Stimulated activated CD4-positive, alpha-beta T cell treated with anti-CD3 and anti-CD28 coated beads, Interleukin-2, amount 100 ng/mL, for 4 hours (primary cell): ENCODE measurements at places on chromosomes 5 and 9.

DNA sequence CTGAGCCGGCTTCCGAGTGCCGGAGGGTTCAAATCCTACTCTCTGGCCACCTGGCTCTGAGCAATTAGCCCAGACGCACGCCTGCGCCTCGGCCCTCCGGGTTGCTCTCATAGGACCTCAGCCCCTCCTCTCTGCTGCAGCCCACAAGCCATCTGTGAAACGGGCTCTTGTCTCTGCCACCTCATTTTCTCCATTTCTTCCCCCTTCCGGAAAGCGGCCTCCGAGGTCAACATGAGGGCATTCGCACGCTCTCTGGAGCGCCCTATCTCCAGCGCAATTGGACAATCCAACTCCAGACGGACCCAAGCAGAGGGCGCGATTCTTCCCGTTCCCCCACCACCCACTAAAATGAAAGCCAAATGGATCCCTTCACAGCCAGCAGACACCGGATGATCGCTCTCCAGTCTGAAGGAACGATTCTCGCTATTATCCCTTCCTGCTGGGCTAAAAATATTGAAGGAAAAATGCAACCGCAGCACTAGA lies 41.5 kb downstream of the VAV2 start:
- DNase-seq: no peak

GRCh38 chr5:133527311-133527710 lies 85.0 kb downstream of the FSTL4 start:
- no peak for DNase-seq

- DNase-seq: peak; percentile 34
These were observed 2.5 kb upstream of the TCF7 start for GRCh38 chr5:134111741-134112647.

- DNase-seq: no peak
These were observed 186.8 kb downstream of the PALM2AKAP2 start for GRCh38 chr9:109966643-109967368.

- peak; percentile 61 for DNase-seq
These were observed 7.7 kb downstream of the IL17B start for GRCh38 chr5:149371296-149371962.

DNA sequence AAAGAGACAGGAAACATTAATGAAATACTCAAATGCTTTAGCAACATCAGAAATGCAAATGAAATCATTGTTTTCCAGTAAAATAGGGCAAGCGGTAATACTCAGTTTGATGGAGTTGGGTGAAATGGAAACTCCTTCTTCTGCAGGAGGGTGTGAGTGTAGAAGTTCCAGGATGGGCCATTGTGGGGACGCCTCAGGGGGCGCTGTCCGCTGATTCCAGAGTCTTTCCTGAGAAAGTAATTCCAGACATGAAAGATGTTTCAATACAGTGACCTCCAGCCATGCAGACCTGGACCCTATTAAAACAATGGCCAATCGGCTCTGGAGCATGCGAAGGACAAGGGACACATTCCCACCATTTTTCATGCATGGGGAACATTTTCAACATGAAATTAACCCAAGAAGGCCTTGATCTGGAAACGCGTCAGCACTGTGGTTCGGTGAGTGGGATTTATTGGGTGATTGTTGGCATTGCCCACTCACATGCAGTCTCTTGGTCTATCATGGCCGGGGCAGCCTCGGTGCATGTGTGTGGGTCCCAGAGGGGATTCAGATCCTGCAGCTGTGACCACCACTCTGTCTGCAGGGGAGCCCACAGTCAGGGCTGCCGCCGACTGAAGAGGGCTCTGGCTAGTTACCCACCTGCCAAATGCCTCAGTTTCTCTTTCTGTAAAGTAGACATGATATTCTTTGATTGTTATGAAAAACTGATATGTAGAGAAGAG lies 132.6 kb upstream of the IRX4 start:
- DNase-seq: no peak

DNA sequence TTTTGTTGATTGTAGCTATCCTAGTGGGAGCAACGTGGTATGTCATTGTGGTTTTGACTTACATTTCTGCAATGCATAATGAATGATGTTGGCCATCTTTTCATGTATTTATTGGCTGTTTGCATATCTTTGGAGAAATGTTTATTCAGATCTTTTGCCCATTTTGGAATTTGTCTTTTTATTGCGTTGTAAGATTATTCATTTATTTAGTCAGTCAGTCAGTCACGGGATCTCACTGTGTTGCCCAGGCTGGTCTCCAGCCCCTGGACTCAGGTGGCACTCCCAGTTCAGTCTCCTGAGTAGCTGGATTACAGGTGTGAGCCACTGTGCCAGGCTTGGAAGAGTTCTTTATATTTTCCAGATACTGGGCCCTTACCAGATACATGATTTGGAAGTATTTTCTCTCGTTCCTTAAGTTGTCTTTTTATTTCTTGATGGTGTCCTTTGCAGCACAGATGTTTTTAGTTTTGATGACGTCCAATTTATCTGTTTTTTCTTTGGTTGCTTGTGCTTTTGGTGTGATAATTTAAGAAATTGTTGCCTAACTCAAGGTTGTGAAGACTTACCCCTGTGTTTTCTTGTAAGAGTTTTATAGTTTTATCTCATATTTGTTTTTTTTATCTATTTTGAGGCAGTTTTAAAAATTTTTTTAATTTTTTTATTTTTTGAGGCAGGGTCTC lies 67.1 kb downstream of the EHMT1 start:
- DNase-seq: no peak

- DNase-seq: no peak
These were observed 8.5 kb downstream of the B4GALT7 start for GRCh38 chr5:177608243-177609075.

- no peak for DNase-seq
These were observed 182.5 kb downstream of the EDIL3 start for GRCh38 chr5:84202136-84202535.

DNA sequence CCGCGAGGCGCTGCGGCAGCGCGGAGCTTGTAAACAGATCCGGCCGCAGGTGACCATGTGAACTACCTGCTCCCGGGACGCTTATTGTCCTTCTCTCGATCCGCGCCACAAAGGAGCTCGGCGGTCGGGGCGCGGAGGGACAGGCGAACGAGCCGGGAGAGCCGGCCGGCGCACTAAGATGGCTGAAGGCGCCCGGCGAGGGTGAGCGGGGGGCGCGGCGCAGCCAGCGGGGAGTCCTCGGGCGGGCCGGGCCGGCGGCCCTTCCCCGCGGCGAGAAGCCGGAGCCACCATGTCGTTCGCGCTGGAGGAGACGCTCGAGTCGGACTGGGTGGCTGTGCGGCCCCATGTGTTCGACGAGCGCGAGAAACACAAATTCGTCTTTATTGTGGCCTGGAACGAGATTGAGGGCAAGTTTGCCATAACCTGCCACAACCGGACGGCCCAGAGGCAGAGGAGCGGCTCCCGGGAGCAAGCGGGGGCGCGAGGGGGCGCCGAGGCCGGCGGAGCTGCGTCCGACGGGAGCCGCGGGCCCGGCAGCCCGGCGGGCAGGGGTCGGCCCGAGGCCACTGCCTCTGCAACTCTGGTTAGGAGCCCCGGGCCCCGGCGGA lies 535 bp downstream of the JMY start:
- peak; percentile 1 for DNase-seq

DNA sequence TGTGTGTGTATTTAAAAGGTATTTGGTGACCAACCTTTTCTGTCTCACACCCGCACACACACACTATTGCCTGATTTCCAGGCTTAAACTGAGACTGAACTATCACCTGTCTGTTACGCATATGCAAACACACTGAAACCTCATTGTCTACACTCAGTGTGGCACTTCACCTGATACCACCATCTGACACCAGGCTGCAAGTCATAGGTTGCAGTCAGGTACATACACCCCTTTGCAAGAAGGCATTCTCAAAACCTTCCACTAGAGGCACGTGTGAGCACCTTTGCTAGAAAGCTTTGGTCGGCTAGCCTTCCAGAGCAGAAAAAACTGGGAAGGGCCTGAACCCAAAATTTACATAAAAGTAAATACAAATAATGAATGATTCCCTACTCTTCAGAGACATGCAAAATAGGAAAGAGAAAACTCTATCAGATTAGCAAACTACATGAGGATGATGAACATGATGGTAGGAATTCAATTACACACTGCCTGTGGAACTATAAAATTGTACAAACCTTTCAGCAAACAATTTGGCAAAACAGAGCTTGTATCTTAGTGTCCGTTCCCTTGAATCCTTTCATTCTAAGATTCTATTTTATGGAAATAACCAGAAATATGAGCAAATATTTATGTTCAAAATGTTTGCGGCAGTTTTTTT lies 5.9 kb upstream of the FOXD1 start:
- no peak for DNase-seq

DNA sequence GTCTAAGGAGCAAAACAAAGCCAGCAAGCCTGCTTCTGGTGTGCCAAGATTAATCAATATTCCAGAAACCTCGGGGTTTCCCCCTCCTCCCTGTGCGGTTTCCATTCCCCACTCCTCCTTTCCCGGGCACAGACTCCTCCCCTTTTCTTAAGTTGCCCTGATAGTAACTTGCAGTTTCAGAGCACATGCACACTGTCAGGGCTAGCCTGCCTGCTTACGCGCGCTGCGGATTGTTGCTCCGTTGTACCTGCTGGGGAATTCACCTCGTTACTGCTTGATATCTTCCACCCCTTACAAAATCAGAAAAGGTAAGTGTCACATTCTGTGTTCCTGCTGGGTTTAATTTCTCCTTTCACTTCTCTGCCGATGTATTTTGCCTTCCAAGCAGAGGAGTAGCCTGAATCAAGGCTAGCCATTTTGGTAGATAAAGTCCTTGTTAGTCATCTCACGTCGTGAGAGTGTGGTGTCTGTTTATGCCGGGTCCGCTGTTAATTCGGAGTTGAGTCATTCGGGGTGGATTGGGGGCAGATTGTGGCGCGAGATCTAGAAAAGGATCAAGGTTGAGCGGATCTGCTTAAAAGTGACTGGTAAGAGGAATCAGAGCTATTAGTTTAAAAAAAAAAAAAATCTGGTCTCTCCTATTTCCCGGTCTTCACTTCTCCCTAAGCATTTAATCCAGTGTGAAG lies at the start of gene SLC1A3:
SLC1A3 (plus strand) TSS at position 179 of the 686 bp plus-strand sequence. CDS start 1,818 bp downstream, outside the sequence.
- no peak for DNase-seq

GRCh38 chr5:1204693-1205242 lies 3.4 kb downstream of the SLC6A19 start:
- no peak for DNase-seq

GRCh38 chr9:126379661-126380360 lies 53.2 kb downstream of the MVB12B start:
- DNase-seq: no peak

DNA sequence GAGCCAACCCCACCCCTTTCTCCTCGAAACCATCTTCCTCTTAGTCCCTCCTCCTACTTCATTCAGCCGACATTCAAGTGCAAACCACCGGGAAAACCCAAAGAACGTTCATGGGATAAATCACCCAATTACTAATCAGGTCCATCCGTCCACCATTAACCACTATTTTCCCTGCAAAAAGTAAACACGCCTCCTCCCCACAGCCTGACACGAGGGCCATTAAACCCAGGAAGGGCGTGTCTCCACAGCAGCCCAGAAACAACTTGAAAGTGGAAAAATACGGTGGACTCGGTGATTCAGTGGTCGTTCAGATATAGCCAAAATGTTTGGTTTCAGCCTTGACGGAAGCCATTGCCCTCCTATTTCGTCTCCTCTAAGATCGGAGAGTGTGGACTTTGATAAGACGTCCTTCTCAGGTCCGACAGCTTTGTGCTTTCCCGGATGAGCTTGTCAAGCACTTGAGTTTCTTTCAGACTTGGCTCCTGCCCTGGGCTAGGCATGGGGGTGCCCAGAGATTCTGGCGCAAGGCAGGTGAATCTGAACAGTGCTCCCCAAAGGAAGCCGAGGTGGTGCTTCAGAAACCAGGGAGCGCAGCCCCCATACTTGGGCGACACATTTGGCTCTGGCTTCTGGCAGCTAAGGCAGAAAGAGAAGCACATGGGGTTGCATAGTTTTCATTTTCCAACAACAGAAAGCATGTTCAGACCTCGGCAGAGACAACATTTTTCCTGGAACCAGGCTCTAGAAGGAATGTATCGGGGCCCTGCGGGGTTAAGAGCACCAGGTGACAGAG lies 56.6 kb downstream of the SMIM23 start:
- no peak for DNase-seq

DNA sequence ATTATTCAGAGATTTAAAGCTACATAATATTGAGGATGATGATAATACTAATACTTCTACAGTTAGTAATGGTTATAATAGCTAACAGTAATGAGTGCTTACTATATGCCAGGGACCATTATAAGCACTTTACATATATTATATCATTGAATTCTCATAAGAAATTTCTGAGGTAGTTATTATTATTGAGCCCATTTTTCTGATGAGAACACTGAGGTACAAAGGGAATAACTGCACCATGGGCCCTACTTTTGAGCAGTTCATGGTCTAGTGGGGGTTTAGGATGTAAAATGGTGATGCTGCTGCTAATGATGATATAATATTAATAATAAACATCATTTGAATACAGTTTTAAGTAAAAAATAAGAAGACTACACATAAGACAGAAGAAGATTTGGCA lies 64.2 kb upstream of the SPDL1 start:
- DNase-seq: no peak

GRCh38 chr5:80194468-80194867 lies 61.4 kb downstream of the SERINC5 start:
- DNase-seq: no peak

DNA sequence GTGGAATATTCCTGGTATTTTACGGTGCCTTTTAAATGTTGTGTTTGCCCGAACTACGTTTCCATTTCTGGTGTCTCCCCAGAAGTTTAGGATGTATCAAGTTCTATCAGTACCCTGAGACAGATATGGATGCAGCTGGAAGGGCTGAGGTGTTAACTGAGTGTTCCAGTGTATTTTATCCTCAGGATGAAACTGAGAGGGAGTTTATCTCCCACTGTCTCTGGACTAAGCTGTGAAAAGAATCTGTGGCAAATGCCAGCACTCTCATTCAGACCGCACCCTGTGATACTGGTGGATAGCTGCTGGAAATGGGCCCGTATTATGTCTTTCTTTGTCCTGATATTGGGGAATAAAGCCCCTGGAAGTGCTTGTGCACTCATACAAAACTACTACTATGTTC lies 887.2 kb upstream of the TYRP1 start:
- DNase-seq: no peak

DNA sequence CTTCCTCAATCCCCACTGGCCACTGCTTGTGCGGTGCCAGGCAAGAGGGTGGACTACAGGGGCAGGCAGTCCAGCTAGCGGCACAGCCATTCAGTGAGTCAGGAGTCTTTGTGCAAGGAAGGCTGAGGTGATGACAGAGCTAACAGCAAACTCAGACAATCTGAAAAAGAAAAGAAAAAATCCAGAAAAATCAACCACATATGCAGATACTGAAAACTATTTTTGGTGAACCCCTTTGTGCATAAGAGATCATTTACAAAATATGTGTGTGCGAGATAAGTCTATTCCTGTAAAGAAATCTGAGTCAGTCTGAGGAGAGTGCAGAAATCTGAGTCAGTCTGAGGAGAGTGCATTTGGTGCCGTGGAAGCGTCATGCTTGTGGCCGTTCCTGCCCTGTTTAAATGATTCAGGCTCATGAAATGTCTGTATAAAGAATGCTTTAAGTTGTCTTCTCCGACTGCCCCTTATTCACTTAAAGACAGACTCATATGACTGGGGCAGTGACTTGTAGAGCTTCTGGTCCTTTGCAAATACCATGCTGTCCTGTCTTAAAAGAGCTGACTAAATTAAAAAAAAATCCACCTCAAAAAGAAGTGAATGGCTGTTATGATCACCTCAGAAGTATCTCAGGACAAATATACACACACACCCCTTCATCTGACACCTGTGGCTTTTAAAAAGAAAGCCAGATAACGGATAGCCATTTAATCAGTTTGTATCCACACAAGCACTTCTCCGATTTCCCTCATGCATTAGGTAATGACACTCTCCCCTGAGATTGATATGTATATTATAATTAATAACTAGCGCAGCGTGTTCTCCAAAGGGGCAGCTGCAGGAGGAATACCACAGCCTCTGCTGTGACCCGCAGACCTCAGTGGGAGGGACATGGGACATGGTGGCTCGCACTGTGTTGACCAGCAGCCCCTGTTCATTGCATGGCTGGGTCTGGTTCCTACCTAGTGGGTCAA lies 47.3 kb downstream of the TRIO start:
- no peak for DNase-seq
